ENCODE measurements at places on chromosomes 7 and 10. TPM values are rescaled to one million over a fixed set of nuclear protein-coding genes. Genes with fewer than 3 reads are reported as not detected.

The SPDYE11 gene
- 0.20 TPM for polyA plus RNA-seq

The SFTPA2 gene
- polyA plus RNA-seq = 0.15 TPM

The CHRM2 gene
- polyA plus RNA-seq = 0.09 TPM

The AKR1C3 gene
- polyA plus RNA-seq = 0.94 TPM

The AOAH gene
- 2.5 TPM for polyA plus RNA-seq

The GPR37 gene
- polyA plus RNA-seq = 17.8 TPM

The GIMAP4 gene
- polyA plus RNA-seq = 20.1 TPM

DNA sequence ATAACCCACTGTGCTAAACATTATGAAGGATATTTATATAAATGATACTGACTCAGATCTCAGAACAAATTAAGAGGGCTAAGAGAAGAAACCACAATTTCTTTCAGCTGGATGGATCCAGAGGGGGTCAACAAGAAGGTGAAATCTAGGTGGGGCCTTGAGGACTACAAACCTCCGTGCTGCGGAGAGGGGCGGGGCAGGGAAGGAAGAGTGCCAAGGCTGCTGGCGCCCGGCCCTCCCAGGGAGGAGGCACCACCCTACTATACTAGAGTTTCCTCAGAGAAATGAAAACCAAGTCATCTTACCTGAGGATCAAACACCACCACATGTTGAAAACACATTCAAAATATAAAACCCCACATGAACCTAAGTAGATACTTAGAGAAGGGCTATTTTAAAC, 29.3 kb upstream of the CRYGN start:
- DNase-seq = no peak

- no peak for DNase-seq
Observed at GRCh38 chr7:36925207-36925606, 200.9 kb upstream of the AOAH start.

DNA sequence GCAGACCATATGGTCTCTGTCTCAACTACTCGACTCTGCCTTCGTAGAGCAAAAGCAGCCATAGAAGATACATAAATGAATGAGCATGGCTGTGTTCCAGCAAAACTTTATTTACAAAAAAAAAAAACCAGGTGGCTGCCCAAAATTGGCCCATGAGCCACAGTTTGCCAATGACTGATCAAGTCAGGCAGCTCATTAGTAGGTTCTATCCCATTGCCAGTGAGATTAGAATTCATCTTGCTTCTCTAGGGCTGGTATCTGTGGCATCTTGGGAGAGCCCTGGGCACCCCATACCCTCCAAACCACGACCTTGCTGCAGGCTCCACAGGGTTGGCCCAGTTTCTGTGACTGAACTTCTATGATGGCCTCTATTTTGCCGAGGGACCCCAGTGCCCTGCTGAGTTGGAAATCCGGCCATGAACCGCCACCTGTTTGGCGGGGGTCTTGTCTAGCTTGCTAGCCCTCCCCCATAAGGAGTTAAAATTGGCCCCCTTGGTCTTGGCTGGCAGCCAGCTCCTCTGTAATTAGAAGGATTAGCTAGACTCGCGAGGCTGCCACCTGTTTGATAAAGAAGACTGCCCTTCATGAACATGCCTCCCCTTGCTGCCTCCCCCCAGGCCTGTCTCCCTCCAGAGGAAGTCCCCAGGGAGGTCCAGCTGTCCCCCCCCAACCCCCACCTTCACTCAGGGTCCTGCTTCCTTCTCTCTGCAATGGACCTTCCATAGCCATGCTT, 83.9 kb downstream of the CHN2 start:
- no peak for DNase-seq

- no peak for DNase-seq
Observed at GRCh38 chr7:95245828-95246500, 78.4 kb downstream of the PON1 start.

DNA sequence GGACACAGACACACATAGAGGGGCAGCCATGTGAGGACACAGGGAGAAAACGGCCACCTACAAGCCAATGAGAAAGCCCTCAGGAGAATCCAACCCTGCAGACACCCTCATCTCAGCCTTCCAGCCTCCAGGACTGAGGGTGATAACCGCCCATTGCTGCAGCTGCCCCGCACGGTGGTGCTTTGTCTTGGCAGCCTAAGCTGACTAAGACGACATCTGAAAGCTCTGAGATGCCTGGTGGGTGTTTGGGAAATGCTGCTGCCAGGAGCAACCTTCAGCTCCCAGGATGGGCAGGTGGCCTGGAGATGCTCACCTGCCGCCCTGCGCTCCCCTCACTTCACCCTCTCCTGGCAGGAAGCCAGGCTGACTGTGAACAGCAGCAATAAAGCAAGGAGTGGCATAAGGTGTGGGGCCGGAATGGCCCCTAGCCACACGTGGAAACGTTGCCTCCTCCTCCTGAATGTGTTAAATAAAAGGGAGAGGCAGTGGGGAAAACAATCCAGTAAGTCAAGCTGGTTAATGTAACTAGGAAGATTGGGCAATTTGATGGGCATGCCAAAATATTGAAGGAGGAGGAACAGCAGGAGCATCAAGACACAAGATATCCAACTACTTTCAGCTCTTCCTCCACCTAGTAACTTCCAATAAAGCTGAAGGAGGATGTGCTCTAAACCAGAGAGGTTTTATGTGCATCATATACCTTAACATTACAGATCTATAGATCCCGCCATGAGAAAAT, 121.5 kb downstream of the TNS3 start:
- no peak for DNase-seq

- no peak for DNase-seq
Observed at GRCh38 chr7:147765301-147765700, 825.3 kb upstream of the C7orf33 start.

- no peak for DNase-seq
Observed at GRCh38 chr10:97974526-97975525, 55.6 kb downstream of the CRTAC1 start.

GRCh38 chr7:117621075-117621618, 141.3 kb downstream of the CFTR start:
- DNase-seq = no peak

- no peak for DNase-seq
Observed at GRCh38 chr7:18387191-18387735, 108.3 kb upstream of the HDAC9 start.

- peak; percentile 26 for DNase-seq
Observed at GRCh38 chr10:46282842-46283574, 3.8 kb upstream of the ANTXRL start.

- no peak for DNase-seq
Observed at GRCh38 chr10:30869566-30869965, 162.1 kb downstream of the ZNF438 start.

- DNase-seq = no peak
Observed at GRCh38 chr7:107867858-107868466, 23.0 kb upstream of the DLD start.

GRCh38 chr10:6769704-6770417, 189.8 kb upstream of the PRKCQ start:
- DNase-seq = no peak

- DNase-seq = no peak
Observed at GRCh38 chr10:44386546-44387052, 1.7 kb upstream of the CXCL12 start.

GRCh38 chr7:134450294-134451000, 8.5 kb downstream of the AKR1B1 start:
- no peak for DNase-seq

- no peak for DNase-seq
Observed at GRCh38 chr7:7859411-7859810, 109.2 kb upstream of the GLCCI1 start.

DNA sequence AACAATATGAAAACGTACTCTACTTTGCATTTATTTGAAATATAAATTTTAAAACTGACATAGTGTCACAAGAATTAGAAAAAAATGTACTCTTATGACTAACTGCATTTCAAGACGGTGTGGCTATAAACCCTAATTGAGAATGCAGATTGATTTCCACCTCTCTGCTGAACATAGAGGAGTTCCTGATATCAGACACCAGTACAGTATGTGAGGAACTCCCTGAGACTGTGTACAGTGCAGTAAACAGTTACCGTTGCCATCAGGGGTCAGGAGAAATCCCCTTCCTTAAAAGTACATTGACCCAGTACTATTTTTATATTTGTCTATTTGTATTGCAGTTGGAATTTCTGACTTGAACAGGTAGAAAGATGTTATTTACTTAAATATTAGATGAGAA, 61.8 kb upstream of the DKK1 start:
- no peak for DNase-seq

Data from forelimb muscle (tissue), 1 donor.